Activated T-cell treated with anti-CD3 and anti-CD28 coated beads, Interleukin-2, amount 50 U/mL, for 72 hours (primary cell): ENCODE measurements at places on chromosomes 2 and 18. TPM values are rescaled to one million over a fixed set of nuclear protein-coding genes. Genes with fewer than 3 reads are reported as not detected.

The VWA3B gene
- 0.21 TPM for total RNA-seq

GRCh38 chr2:37738266-37738885, 66.9 kb upstream of the CDC42EP3 start:
- no peak for DNase-seq

- DNase-seq, result no peak
Measured at GRCh38 chr2:191593622-191594385, 84.1 kb upstream of the NABP1 start.

DNA sequence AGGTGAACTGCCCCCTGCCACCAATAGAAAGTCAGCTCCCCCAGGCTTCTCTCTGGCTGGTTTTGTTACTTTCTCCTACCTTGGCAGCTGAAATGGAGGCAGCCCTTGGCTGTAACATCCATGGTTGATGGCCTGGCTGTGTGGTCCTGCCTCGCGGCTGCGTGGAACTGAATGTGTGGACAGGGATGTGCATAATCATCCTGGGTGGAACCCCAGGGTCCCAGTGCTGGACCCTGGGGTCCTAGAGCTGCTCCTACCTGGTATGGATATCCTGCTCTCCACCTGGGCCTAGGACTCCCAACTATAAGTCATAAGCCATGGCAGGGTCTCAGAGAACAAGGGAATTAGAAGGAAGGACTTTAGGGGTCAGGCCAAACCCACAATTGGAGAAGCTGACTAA, 93.5 kb downstream of the CAPN13 start:
- DNase-seq, result no peak
